ENCODE measurements at places on chromosomes 1 and 21.
A peak's percentile ranks its signal among the peaks of the same experiment; 100 is the strongest.

DNA sequence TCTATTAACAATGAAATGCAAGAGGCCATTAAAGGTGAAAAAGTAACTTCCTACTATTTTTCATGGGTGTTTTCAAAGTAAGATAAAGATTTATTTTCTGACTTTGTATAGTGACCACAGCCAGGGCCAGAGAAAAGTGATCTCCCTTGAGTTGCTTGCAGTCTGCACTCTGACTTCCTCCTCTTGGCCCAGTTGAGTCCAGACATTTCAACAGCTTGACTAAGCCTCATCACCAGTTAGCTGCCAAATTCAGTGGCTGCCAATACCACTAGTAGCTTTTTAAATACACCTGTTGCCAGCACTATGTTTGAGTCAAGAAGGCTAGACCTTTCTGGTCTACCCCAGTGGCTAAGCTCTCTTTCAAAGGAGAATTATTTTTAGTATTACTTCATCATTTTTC lies 3.7 kb upstream of the NEK7 start:
- DNase-seq, result no peak

GRCh38 chr21:18608226-18608625 lies 204.6 kb upstream of the TMPRSS15 start:
- DNase-seq, result no peak

GRCh38 chr1:29490204-29490934 lies 254.0 kb downstream of the PTPRU start:
- no peak for DNase-seq

GRCh38 chr1:74420467-74420866 lies 91.9 kb downstream of the LRRC53 start:
- DNase-seq, result no peak

DNA sequence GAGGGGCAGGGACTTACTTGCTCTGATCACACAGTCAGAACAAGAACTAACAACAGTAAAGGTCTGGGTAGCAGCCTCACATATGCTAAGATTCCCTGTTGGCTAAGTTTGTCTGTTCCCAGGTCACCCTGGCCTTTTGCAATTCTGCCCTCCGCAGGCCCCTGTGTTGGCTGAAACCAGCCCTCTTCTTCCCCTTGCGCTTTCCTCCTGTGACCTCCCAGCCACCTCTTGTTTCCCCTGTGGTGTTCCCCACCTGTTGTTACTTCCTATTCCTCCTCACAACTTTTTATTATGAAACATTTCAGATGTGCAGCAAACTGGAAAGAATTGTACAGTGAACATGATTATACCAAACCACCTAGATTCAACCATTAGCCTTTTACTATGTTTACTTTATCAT lies 23.4 kb downstream of the MAPKAPK2 start:
- no peak for DNase-seq

GRCh38 chr1:145994391-145995120 lies 1.8 kb downstream of the TXNIP start:
- DNase-seq, result peak; percentile 66

DNA sequence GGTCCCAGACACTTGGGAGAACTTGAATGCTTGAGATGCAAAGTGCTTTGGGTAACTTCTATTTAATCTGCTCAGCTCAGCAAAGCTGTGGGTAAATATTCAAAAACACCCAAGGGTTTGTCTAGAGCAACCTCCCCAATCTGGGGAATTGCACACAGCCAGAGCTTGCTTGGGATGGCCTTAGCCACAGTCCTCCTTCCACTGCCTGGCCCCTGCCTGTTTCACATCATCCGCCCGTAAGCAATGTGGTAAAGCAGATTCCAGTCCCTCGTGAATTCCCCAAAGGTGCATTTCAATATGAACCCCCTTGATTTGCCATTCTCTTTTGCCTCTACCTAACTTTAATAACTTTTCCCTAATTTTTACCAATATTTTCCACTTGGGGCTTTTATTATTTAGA lies 418.1 kb downstream of the DISC1 start:
- DNase-seq, result no peak

DNA sequence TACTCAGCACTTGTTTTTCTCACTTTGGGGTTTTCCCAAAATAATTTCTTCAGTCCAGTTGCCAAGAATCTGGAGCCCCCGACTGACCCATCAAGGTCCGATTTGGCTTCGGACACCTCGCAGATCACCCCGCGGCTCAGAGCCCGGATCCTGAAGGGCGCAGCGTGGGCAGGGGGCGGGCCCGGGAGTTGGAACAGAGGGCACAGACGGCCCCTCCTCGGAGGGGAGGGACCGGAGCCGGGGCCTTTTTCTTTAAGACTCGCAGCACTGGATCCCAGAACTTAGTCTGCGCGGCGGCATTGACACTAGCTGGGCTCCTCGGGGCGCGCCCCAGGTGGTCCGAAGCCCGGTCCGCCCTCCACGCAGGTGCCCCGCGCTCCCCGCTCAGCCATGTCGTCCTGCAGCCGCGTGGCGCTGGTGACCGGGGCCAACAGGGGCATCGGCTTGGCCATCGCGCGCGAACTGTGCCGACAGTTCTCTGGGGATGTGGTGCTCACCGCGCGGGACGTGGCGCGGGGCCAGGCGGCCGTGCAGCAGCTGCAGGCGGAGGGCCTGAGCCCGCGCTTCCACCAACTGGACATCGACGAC lies at the start of gene CBR3:
Gene CBR3, plus strand, starts transcription at position 277 of the 588 bp plus-strand sequence. Its CDS starts 114 bp downstream, at position 391.
- DNase-seq, result peak; percentile 76

DNA sequence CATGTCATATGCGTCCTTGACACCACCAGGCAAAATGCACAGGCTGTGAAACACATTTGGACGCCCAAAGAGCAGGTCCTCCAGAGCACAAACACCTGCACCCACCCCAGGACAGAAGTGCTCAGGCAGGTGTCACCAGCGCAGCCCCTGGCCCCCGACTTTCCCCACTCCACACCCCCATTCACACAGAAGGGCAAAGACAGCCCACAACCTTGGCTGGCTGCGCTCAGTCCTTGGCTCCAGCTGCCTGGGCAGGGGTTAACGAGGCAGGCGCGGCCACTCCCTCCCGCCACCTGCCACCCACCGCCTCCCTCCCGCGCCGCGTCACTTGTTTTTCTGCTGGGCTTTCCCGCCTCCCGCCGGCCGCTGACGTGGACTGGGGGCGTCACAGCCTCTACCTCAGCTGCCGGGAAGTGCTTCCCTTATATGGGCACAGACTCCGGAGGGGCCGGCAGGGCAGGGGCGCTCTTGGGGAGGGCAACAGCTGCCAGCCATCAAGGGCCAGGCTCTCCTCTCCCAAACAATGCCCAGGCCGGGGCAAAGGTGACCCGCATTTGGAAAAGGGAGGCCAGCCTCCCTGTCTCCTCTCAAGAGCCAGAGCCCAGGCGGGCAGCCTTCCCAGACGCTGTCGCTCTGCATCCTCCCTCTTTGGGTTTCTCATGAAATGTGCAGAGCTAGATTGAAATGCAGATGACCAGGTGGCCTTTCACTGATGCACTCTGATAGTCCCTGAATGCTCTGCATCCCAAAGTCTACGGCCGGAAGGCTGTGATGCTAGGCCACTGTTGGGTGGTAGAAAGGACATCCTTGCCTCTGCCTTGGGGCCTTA lies 14.8 kb upstream of the BTG2 start:
- DNase-seq, result peak; percentile 99

GRCh38 chr21:46212721-46213484 lies 15.7 kb downstream of the LSS start:
- no peak for DNase-seq

DNA sequence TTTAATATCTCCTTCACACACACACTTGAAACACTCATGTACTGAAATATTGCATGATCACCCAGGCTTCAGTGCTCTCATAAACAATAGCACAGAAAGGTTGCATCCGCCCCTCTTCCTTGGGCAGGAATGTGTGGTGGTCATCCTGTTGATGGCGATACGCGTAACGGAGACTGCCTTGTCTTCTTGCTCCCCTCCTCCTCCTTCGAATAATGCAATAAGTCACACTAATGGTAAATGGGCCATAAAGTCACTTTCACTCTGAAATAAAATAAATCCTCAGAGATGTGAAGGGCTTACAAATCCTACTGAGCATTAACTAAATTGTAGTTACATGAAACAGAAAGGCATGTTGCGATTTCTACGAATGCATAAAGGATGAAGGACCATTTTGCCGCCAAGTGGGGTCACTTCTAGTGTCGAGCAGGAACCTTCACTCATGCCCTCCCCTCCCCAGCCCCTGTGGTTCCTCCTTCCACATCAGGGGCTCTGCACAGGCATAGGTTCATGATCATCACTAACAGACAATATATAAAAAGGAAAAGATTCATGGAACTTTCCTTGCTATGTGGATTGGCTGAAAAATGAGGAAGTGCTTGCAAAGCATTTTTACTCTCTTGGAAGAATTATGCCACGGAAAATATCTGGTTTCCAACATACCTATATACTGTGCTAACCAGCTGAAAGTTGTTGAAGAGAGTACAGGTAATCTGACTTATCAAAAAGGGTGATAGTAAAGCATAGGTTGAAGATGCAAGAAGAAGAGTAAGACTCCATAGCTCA lies 1.2 kb upstream of the PGBD5 start:
- DNase-seq, result no peak

DNA sequence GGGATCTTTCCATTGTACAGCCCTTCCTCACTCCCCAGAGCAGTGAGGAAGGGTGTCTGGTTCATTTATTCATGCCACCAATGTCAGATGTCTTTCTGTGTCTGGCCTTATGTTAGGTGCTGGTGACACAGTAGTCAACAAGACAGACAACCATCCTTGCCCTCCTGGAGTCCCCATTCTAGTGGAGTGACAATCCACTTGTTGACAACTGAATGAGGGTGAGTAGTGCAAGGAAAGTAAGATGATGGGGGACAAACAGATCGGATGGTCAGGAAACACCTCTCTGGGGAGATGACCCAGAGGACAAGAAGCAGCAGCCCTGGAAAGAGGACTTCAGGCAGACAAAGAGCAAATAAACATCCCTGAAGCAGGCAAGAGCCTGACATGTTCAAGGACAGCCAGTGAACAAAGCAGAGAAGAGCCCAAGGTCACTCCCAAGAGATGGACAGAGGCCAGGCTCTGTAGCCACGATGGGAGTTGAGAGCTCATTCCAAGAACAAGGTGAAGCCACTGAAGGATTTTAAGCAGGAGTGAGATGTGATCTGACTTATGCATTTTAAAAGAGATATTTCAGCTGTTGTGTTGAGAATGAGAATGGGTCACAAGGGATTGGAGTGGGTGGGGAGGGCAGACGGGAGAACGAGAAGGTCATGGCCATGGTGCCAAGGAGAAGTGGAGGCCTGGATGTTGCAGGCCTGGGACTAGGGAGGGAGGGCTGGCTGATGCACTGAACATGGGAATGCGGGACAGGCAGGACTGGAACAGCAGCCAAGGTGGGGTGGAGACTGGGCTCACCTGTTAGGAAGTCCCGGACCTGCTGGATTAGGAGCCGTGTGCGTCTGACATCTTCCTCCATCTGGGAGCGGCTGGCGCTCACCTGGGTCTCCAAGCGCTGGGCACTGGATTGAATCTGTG lies 30.2 kb downstream of the LAMB3 start:
- DNase-seq, result no peak

GRCh38 chr1:22050330-22050729 lies 2.2 kb upstream of the CDC42 start:
- DNase-seq, result no peak

DNA sequence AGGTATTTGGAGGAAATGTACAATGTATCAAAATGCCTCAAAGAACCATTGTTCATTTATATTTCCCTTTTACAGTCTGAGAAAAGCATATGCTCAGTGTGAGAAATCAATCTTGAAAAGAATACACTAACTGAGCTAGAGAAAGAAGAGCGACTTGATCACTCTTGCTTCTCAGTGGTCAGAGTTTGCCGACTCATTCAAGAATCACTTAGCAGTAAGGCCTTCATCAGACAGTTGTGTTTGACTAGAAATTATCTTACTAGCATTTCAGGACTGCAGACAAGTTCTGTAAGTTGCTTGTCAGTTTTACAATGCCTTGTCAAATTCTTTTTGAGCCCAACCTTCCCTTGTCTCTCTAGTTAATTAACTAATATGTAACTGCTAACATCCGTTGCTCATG lies 12.9 kb downstream of the RGS18 start:
- DNase-seq, result no peak

DNA sequence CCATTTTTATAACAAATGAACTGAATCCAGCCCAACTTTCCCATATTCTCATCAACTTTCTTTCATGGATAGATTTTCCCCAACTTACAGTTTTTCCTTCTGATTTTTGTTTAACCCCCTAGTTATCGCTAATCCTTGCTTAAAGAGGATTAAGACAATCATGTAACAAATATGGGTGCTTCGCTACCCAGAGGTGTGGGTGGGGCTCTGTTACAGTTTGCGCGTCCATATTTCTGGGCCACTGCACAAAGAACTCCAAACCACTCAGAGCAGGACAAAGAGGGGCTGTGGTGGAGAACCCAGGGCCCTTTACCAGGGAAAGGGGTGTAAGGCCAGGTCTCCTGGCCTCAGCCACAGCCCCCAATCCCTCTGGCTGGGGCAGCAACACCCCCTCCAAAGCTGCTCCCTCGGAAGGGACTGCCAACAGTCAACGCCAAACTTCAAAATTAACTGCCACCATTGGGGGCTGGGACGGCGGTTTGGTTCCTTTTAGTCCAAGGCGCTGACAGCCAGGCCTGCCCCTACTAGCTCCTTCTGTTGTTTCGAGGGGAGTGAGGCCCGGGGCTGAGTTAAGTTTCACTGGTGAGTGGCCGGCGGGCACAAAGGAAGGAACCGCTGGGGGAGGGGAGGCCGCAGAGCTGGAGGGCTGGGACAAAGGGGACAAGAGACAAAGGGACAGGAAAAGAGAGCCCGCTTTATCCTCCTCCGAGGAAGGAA lies 27.9 kb downstream of the SSBP3 start:
- DNase-seq, result no peak

Data from activated CD4-positive, alpha-beta T cell treated with anti-CD3 and anti-CD28 coated beads for 48 hours (primary cell).